ENCODE measurements at places on chromosomes 7 and 10.

GRCh38 chr10:58755340-58755610 lies 242.6 kb downstream of the BICC1 start:
- DNase-seq: no peak

DNA sequence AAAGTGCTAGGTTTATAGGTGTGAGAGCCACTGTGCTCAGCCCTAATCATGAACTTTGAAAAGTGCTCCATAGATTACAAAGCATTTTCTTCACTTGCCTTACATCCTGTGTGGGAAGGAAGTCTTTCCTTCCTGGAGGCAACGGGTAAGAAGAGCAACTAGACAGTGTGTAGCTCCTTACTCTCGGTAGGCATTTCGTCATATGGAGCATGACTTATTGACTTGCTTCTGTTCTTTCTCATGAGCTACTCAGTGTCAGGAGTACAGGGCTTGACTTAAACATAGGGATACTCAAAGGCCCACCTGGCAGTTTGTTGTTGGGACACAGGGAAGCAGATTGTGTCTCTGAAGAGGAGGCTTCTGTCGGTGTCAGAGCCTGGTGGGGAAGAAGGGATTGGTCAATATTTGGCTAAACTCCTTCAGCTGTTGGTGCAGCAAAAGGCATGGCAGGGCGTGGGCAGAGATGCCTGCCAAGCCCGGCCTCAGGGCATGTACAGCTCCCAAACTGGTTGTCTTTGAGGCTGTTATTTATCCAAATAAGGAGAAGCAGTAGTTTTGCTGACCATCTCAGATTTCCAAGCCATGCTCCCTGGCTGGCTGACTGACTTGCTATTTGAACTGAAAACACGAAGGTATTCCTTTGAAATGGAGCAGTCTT lies 248.9 kb downstream of the KIAA1217 start:
- no peak for DNase-seq

GRCh38 chr10:13160934-13161856 lies at the start of gene MCM10:
TSS of gene MCM10 (plus strand) at chr10:13161558. CDS start at chr10:13164203, 2,645 bp downstream.
- DNase-seq: peak; percentile 69

DNA sequence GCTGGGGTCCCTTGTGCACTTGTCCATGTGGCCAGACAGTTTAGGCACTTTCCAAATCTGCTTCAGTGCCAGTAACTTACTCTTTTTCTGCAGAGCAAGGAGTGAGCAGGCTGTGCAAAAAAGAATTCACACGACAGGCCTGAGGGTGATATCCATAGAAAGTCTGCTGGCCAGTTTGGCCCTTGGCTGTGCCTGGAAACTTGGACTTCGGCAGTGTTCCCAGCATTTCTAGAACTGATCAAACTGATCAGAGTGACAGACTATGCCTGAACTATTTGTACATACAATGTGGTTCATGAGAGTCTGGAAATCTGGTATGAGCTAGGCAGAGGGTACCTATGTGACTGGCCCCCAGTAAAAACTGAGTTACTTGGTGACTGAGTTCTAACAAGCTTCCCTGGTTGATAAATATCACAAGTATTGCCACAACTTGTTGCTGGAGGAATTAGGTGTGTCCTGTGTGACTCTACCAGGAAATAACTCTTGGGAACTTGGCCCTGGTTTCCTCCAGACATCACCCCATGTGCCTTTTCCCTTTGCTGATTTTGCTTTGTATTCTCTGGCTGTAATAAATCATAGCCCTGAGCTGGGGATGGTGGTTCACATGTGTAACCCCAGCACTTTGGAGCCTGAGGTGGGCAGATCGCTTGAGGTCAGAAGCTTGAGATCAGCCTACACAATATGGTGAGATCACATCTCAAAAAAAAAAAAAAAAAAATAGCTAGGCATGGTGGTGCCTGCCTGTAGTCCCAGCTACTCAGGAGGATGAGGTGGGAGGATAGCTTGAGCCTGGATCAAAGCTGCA lies 3.3 kb upstream of the DENND10 start:
- no peak for DNase-seq

- no peak for DNase-seq
Measured at GRCh38 chr7:7698930-7699329, 19.5 kb downstream of the RPA3 start.

- DNase-seq: no peak
Measured at GRCh38 chr10:44995914-44996669, 4.6 kb upstream of the ZNF22 start.

GRCh38 chr7:107166736-107167426 lies 1.9 kb upstream of the HBP1 start:
- DNase-seq: no peak

GRCh38 chr10:132994185-132994796 lies 51.9 kb upstream of the CFAP46 start:
- no peak for DNase-seq

DNA sequence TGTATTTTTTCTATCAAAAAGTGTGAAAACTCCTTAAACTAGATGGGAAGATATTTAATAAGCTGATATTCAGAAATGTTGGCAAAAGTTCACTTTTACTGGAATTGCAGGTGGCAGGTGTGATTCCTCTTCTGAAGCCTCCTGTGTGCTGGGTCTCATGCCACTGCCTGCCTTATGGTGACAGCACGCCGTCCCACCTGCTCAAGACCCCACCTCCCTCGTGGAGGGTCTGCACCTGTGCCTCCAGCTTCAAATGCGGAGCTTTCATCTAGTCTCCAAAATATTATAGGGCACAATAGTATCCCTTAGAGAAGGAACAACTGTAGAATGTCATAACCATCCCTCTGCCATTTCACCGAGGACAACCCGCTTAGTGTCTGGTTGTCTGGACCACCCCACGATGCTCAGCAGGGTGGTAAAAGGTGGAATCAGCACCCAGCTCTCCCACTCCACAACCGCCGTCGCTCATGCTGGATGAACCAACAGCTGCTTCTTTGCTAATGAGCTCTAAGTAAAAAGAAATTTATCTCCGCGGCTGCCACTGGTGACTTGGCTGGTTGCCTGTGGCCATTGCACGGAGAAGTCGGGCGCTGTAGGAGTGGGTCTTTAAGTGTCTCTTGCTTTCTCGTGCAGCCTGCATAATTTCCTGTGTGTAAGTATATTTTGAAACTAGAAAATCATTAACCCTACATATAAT lies 119.3 kb upstream of the TCERG1L start:
- no peak for DNase-seq

DNA sequence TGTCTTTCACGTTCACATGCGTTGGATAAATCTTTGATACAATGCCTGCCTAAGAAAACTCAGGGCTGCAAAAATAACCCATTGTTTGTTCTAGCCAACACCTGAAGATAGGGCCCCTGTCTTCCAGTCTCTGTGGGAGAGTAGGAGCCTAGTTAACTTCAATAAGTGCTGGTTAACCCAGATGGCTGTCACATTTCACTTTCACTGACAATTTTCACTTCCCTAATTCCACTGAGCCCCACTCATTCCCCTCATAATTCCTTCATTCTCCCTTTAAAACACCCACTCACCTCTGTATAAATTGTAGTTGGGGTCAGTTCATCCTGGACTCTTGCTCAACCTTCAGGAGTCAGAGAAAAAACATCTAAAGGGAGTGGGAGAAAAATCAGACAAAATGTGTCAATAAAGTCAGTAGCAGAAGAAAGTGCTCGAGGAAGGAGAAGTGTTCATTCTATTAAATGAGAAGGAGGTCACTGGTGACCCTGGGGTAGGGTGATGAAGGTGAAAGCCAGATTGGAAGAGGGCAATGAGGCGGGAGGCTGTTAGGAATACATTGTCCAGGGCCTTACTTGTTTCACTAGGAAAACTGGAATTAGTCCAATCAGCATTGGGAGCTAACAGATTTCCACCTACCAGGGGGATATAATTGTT lies 51.2 kb upstream of the ABI1 start:
- DNase-seq: no peak

DNA sequence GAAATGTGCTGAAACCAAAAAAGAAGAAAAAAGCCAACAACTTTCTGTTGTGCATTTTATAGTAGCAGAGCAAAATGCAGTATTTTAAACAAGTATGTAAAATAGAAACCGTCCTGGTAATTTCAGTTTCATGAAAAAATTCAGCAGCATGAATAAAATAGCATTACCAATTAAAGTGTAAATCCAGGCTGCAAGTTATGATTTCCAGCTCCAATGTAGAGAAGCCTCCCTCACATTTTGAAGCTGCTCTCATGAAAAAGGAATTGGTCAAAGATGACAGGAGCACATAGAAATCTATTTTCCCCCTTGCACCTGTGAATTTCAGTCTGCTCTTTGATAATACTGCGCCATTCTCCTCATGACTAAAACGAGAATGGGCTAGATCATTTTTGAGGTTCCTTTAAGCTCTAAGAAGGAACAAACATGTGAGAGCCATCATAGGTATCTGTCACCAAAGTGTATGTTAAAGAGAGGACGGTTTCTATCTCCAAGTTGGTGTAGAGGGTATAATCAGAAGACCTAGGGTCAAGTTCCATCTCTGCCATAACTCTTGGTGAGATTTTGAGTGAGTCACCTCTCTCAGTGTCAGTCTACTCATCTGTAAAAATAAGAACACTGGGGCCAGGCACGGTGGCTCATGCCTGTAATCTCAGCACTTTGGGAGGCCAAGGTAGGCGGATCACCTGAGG lies 107.5 kb downstream of the MTPAP start:
- DNase-seq: no peak

GRCh38 chr10:4977025-4977424 lies 13.8 kb downstream of the AKR1C1 start:
- no peak for DNase-seq

DNA sequence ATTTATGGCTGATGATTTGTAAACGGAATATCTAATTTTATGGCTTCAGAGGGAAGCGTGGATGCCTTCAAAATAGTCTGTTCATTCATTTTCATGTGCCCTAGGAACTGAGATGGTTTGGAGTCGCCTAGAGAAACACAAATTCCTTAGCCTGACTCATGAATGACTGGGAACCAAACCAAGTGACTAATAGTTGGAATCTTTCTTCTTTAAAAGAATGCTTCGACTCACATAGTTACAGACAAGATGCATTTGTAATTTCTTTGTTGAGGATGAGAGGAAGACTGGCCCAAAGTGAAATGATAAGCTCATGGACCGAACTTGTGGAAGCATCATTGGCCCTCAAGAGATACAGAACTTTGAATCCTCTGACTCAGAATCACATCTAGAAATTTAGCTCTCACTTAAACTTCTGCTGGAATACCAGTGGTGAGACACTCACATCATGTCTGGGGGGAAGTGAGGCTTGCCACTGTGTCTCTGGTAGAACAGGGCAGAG lies 1107.2 kb downstream of the NRG3 start:
- no peak for DNase-seq

DNA sequence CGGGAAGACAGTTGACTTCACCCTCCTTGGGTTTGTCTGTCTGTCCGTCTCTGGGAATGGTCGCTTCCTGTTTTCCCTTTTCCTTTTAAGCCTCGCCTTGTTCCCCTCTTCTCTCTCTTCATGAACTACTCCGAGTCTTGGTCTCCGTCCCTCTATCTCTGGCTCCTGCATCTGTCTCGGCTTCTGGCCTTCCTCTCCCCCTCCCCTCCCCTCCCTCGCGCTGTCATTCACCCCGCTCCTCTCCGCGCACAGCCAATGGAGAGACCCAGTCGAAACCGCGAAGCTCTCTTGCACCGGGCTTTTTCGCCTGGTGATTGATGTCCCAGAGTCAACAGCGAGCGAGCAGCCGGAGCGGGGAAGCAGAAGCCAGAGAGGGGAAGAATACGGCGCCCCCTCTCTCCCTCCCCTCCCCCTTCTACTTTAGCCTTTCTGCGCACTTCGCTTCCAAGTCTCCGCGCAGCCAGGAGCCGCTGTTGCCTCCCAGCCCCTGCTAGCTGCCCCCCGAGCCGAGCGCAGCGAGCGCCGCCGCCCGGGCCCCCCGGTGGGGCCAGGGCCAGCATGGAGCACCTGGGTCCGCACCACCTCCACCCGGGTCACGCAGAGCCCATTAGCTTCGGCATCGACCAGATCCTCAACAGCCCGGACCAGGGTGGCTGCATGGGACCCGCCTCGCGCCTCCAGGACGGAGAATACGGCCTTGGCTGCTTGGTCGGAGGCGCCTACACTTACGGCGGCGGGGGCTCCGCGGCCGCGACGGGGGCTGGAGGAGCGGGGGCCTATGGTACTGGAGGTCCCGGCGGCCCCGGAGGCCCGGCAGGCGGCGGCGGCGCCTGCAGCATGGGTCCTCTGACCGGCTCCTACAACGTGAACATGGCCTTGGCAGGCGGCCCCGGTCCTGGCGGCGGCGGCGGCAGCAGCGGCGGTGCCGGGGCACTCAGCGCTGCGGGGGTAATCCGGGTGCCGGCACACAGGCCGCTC lies at the start of gene TLX1:
TSS of gene TLX1 (plus strand) at position 317 of the 978 bp plus-strand sequence. CDS start at position 559, 242 bp downstream.
- DNase-seq: no peak

GRCh38 chr7:113805976-113806375 lies 112.8 kb downstream of the PPP1R3A start:
- no peak for DNase-seq

- DNase-seq: no peak
Measured at GRCh38 chr7:78777829-78778228, 675.6 kb downstream of the MAGI2 start.

- DNase-seq: no peak
Measured at GRCh38 chr10:77820349-77820748, 106.2 kb downstream of the DLG5 start.

DNA sequence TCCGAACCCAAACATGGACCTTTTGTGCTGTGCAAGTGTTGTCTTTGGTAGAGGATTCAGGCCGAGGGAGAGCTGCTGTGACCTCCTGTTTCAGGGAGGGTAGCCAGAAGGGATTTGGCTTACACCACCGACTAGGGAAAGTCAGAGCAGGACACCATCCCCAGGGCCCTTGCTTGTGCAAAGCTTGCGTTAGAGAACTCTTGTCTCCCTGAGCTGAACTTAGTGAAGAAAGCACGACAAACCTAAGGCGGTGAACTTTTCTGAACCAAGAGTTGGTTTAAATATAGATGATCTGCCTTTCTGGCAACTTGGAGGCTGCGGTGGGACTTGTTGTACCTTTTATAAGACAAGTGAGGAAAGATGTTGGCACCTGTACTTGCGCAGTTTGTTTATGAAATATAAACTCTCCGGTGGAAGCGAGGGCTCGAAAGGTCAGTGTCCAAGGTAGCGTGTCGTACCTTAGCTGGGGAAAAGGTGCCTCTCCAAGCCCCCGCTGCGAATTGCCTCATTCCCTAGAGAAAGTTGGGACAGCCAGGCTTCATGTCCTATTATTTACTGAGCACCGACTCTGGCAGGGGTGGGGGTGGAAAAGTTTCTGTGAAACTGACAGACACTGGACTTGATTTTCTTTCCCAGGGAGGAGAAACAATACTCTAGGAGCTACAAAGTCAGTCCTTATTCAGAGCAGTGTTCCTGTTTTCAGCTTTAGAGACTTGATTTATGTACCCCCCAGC lies 31.6 kb downstream of the WBP1L start:
- no peak for DNase-seq

DNA sequence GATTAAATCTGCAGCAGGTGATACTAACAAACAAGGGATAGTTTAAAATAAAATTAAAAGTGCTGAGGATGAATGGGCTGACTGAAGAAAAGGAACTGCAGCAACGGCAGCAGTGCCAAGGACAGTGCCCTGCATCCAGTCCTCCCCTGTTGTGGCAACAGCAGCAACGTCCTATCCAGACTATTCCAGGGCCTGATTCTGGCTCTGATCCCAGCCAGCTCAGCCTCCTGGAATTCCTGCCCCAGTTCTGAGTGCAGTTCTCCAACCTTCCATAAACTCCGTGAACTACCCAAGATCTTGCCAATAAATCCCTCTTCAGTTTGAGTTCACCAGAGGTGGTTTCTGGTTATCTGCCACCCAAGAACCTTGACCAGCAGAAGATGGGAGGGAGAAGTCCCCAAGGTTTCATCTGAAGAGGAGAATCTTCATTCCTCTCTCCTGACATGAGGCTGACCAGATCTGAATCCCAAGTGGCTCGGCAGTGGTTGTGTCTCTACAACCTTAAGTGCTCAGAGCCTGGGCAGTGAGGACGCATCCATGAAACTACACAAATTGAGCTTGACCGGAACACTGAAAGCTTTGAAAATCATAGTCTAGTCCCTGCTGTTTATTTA lies 115.8 kb downstream of the SORBS1 start:
- DNase-seq: no peak

Measured in NCI-H2081 treated with DMSO at 0.1 percent for 48 hours (cell line).